ENCODE measurements at places on chromosomes 5 and 9.
A peak's percentile ranks its signal among the peaks of the same experiment; 100 is the strongest.

- DNase-seq: no peak
Observed at GRCh38 chr5:106907979-106908378, 762.8 kb downstream of the EFNA5 start.

DNA sequence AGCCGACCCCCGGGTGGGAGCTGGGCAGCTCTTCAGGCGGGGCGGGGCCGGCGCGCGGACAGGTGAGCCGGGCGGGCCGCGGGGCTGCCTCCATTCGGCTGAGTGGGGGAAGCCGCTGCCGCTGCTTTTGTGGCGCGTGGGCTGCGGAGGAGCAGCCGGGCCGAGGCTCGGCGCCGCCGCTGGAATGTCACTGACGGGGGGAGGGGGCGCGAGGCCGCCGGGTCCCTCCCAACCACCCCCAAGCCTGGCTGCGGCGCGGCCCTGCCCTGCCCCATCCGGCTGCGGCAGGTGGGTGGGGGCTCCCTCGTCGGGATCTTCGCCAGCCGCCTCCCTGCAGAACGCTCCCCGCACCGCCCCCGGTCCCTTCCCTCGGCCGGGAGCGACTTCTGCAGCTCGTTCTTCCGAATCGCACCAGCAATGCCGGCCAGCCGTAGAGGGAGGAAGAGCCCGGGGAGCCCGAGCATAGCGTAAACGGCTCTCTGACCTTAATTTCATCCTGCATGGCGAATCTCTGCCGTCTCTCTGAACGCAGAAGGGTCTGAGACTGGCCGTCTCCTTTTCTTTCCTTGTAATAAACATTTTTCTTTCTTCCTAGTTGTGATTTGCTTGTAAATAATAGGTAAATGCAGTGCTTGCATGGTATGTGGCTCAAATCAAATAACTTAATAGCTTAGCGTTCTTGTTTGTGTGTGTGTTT is 505 bp downstream of the SPTAN1 start:
- peak; percentile 59 for DNase-seq

DNA sequence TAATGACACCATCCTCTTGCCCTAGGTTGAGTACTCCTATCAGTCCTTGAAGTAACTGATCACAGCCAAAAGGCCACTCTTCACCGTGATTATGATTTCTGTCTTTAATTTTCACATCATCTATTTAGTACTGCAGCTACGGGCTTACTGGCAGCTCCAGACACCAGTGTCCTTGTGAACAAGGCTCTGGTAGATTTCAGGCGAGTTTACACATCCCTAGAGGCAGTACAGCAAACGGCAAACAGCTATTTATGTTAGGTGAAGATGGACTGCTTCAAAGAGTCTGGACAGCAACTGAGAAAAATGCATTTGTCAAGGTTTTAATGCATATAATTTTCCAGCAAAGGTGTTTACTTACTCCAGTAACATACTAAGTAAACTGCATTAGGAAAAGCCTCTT is 396.9 kb downstream of the KDM4C start:
- DNase-seq: no peak

DNA sequence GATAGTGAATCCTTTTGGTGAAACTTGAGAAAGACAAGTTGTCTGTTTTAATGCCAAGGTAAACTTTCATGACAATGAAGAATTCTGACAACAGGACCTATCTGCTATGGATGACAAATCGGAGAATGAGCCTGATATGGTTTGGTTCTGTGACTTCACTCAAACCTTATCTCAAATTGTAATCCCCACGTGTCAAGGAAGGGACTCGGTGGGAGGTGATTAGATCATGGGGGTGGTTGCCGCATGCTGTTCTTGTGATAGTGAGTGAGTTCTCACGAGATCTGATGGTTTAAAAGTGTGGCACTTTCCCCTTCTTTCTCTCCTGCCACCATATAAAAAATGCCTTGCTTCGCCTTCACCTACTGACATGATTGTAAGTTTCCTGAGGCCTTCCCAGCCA is 1964.1 kb upstream of the CDH9 start:
- DNase-seq: no peak

GRCh38 chr9:77735494-77735893 is 87.4 kb upstream of the GNA14 start:
- DNase-seq: no peak

DNA sequence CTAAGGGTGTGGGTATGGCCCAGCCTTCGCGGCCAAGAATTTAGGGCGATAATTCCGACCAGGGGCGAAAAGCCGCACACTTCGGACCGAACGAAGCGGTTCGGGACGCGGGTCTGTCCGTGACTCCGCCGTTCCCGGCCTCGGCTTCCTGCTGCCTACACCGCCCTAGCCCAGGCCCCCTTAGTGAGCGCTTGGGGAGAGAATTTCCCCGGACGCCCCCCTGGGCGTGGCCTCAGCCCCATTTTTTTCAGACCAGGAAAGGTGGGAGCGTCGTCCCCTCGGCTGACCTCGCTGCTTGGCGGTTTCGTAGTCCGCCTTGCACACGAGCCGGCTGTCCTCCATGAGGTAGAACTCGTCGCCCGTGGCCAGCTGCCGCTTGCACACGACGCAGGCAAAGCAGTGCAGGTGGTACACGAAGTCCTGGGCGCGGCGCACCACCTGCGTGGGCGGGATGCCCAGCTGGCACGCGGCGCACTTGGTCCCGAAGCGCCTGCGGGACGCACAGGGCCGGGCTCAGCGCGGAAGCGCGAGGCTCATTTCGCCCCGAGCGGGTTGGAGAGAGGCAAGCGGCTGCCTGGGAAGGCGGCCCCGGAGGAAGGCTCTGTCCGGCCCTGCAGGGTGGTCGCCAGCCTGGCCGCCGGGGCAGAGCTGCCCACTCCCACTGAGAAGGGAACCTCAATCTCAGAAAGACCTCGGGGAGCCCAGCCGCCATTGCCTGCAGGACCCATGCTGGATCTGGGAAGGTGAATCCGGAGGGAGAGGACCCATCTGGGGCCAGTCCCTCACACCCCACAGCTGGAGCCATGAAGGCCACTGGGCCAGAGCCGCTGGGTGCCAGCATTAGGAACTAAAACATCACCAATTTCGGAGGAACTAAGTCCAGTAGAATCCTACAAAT is 5.3 kb downstream of the LHX3 start:
- no peak for DNase-seq

All from A673 (cell line).